ENCODE measurements at places on chromosomes 12 and 14.

- no peak for DNase-seq
These were observed 21.3 kb upstream of the SRRM4 start for GRCh38 chr12:118959985-118960560.

DNA sequence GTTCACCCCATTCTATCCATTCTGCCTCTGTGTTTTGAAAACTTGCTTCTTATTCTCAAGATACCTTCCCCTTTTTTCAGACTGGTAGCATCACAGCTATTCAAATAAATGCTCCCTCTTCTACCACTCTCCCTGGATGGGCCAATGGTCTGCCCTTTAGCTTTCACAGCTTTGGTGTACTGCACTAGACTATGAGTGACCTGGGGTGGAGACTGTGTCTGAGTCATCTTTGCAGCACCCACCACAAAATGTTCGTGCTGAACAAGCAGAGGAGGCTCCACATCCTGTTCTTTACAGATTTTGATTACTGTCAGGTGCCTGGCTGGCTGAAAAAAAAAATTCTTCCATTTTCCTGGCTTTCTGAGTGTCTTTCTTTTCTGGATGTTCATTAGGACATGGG, 1104.1 kb upstream of the TMEM132C start:
- DNase-seq: peak; percentile 26

- no peak for DNase-seq
These were observed 143.2 kb upstream of the SEL1L start for GRCh38 chr14:81676879-81677278.

DNA sequence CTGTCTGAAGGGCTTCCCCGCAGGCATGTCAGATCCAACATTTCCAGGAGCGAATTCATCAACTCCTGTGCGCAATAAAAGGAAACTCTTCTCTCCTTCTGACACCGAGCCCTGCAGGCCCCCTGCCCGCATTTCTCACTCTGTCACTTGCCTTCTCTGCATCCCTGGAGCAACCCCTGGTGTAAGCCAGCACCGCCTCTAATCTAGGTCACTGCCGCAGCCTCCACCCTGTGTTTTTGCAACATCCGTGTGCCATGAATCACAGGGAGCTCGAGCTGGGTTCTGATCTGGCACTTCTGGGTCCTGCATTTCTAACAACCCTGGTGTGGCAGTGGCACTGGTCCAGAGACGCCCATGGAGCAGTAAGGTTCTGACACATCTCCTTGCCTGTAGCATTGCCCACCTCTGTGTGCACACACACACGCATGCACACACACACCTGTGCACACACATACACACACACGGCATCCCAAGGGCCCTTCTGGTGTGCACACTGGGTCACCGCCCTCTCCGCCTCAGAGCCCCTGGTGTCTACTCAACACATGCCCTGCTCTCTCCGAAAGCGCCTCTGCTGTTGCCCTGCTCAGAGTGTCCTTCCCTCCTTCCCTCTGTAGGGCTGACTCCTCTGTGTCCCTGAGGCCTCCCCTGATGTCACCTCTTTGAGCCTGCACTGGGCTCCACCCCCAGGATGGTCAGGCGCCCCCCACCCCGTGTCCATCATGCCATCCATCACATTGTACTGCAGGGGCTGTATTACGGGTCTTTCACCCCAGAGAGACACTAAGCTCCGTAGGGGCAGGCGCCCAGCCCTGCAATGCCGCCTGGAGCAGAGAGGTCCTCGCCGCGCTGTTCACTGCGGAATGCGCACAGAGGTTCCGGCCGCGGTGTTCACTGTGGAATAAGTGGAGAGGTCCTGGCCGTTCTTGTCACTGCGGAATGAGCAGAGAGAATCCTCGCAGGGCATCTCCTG, 111.4 kb upstream of the SFSWAP start:
- no peak for DNase-seq

DNA sequence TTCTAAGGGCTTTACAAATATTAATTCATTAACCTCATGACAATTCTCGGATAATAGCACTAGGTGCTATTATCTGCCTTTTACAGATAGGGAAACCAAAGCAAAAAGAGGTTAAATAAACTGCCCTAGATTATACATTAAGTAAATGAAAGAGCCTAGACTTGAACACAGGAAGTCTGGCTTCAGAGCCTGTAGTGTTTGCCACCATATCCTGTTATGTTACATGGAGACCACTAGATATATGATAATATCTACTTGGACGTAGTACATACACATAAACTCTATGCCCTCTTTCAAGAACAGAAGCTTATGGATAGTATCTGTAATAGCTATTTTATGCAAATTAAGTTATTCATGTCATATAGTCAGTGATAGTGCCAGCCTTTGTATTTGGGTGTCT, 16.9 kb upstream of the MYF6 start:
- no peak for DNase-seq

- no peak for DNase-seq
These were observed 4.3 kb downstream of the STYK1 start for GRCh38 chr12:10669533-10669932.

DNA sequence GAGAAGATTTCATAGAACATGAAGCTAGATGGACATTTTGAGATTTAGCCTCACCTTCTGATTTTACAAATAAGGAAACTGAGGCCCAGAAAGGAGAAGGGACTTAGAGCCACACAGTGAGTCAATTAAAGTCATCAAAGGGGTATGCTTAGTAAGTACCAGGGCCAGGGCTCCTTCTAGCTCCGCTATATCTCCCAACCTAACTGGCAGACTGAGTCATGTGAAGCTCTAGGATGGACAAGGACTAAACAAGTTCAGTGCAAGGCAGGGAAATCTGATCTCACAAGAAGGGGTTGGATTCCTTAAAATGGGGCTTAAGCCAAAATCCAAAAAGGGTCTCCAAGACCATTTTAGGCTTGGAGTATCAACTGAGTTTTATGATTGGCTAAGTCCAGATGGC, 215.8 kb downstream of the PHLDA1 start:
- DNase-seq: no peak

GRCh38 chr12:132771126-132771838, 9.7 kb upstream of the ANKLE2 start:
- DNase-seq: peak; percentile 43

GRCh38 chr14:56659964-56660551, 80.5 kb downstream of the TMEM260 start:
- no peak for DNase-seq

- DNase-seq: no peak
These were observed 90.1 kb downstream of the STXBP6 start for GRCh38 chr14:24959791-24960331.

DNA sequence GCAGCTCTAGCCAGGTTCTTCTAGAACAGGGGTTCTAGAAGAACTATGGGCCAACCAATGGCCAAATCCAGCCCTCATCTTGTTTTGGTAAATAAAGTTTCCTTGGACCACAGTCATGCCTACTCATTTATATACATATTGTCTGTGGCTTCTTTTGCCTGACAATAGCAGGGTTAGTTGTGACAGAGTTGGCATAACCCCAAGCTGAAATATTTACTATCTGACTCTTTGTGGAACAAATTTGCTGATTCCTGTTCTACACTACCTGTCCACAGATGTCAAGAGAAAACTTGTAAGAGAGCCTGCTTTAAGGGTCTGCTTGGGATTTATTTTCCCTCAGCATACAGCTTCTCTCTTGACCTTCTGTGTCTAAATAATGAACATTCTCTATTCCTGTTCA, 289.0 kb downstream of the KSR2 start:
- DNase-seq: no peak

DNA sequence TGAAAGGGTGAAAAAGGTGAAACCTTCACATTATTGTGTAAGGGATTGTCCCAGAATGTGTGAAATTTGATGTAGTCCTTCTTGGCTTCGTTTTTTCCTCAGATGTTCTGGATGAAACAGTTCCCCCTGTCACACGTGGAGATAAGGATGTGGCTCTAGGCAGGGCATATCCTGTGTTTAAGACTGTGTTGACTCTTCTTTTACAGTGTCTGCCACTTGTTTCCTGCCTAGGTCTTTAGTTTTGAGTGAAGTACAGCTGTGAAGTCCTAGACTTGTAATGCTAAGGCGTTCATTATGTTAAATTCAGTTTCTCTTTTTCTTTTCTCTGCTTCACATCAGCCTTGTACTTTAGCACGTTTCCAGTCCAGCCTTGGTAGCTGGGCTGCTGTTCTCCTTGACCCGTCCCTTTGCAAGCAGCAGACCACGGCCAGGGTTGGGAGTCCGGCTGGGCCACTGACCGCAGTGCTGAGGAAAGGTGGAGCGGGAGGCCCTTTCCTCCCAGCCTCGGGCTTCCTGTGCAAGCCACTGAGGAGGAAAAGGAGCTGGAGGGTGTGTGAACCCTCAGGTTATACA, 59.1 kb downstream of the RASSF3 start:
- DNase-seq: no peak

- no peak for DNase-seq
These were observed 612.7 kb upstream of the TBX3 start for GRCh38 chr12:115296613-115297198.

GRCh38 chr14:45177076-45177475, 41.3 kb downstream of the FANCM start:
- no peak for DNase-seq

- no peak for DNase-seq
These were observed 35.1 kb downstream of the NCKAP5L start for GRCh38 chr12:49792976-49793580.

GRCh38 chr12:71536279-71536938, 96.8 kb downstream of the LGR5 start:
- no peak for DNase-seq

- no peak for DNase-seq
These were observed 177.6 kb downstream of the SUDS3 start for GRCh38 chr12:118553856-118554504.

- no peak for DNase-seq
These were observed 33.1 kb downstream of the CD9 start for GRCh38 chr12:6233121-6233971.

DNA sequence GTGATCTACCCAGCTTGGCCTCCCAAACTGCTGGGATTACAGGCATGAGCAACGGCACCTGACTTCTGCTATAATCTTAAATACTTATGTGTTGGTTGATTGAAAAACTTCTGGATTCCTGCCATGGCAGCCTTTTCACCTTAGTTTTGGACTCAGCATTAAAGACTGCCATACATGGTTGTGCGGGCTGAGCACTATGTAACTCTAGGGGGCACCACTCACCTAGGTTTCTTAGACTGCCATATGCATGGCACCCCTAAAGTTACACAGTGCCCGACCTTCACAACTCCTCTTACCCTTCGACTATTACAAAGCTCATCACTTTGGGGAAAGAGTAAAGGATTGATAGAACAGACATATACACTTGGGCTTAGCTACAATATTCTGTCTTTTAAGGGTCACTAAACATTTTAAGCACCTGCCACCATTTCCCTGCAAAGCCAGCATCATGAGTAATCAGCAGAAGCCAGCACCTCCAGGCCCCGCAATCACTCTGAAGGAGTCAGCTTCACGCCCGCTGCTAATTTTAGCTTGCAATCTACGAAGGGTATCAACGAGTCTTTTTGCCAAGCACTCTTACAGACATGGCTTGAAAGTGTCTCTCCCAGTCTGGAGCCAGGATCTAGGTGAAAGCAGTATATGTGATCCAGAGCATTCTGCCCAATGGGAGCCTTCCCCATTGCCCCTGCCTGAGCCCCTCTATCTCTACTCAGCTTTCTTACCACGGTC, 59.8 kb downstream of the SUDS3 start:
- no peak for DNase-seq

DNA sequence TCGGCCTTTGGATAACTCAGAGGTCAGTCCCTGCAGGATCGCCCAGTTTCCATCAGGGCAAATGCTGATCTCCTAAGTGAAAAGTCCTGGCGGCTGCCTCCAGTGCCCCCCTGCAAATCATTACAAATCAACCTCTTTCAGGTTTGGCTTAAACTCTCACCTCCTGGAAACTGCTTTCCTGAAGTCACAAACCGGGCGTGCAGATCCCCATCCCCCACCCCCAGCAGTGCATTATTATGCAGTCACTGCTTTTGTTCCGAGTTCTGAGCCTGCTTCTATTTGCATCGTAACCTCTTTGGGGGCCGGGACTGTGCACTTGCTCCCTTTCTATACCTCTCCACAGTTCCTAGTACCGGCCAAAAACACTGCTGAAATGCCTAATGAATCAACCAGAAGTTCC, at the start of gene USP44:
USP44 (minus strand) TSS at position 172 of the 400 bp plus-strand sequence. CDS start 17,220 bp downstream, outside the sequence.
- no peak for DNase-seq

DNA sequence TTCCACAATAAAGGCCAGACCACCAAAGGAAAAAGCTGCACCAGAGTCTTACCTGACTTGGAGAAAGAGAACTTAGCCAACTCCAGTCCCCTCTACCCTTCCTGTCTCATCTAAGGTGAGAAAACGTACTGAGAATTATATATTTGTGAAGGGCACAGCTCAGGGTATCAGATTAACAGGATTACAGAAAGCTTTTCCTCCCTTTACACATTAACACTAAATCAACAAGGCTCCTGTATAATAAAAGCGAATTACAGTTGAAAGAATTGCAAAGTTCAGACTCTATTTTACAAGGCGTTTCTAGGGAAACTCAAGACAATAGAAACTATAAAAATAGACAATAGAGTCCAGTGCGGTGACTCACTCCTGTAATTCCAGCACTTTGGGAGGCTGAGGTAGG, 82.7 kb upstream of the RPL10L start:
- no peak for DNase-seq

- no peak for DNase-seq
These were observed 11.6 kb upstream of the HECTD1 start for GRCh38 chr14:31219169-31219568.

DNA sequence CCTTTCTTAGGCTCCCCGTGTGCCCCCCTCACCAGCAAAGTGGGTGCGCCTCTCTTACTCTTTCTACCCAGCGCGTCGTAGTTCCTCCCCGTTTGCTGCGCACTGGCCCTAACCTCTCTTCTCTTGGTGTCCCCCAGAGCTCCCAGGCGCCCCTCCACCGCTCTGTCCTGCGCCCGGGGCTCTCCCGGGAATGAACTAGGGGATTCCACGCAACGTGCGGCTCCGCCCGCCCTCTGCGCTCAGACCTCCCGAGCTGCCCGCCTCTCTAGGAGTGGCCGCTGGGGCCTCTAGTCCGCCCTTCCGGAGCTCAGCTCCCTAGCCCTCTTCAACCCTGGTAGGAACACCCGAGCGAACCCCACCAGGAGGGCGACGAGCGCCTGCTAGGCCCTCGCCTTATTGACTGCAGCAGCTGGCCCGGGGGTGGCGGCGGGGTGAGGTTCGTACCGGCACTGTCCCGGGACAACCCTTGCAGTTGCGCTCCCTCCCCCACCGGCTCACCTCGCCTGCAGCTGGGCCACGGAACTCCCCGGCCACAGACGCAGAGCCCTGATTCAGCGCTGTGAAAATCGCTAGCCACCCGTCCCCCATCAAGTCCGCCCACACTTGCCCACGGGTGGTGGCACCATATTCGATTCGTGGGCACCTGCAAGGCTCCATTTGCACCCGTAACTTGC, 1.3 kb downstream of the TMEM233 start:
- no peak for DNase-seq

GRCh38 chr14:96192975-96193805, 11.4 kb upstream of the BDKRB2 start:
- DNase-seq: no peak

- DNase-seq: no peak
These were observed 1364.0 kb upstream of the SEL1L start for GRCh38 chr14:82897469-82898308.

- no peak for DNase-seq
These were observed 6.5 kb downstream of the RNASE7 start for GRCh38 chr14:21048638-21049037.

DNA sequence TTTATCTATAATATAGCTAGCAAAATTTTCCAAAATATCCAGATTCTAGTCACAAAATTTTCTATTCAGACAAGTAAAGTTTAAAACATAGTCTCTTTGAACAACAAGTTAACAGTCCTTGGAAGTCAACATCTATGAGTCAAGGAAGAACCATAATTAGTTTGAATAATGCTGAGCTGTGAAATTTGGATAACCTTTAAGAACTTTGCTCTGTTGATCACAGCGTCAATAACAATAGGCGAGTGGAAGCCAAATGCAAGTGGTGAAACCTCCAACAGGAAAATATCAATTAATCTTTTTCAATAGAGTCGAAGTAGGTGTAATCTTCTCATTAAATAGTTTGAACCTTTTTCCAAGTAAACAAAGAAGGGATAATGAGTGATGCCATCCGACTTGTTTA, 466.6 kb downstream of the FOXG1 start:
- DNase-seq: no peak

Data from stimulated activated CD4-positive, alpha-beta T cell treated with anti-CD3 and anti-CD28 coated beads, Interleukin-2, amount 100 ng/mL, for 4 hours (primary cell).